ENCODE measurements at places on chromosomes 3 and 15.

DNA sequence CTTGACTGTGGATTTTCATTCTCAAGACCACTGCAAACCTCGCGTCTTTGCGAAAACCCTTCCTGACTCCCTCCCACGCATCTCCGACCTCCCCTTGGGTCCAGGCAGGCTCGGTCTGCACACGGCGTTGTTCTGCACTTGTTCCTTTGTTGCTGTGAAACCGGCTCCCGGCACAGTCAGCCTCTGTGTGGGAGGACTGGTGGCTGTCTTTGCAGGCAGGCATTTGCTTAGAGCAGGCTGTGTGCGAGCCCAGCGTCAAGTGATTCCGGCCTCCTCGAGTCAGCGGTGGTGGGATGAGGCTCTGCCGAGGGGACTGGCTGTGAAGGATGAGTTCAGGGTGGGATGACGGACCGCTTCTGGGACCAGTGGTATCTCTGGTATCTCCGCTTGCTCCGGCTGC is 102.6 kb upstream of the ROPN1 start:
- no peak for DNase-seq

- DNase-seq, result no peak
Observed at GRCh38 chr3:72748659-72749058, 99.6 kb downstream of the SHQ1 start.

GRCh38 chr3:108334701-108335100 is 38.4 kb downstream of the HHLA2 start:
- no peak for DNase-seq

GRCh38 chr3:45904931-45905330 is 18.6 kb downstream of the CCR9 start:
- no peak for DNase-seq

DNA sequence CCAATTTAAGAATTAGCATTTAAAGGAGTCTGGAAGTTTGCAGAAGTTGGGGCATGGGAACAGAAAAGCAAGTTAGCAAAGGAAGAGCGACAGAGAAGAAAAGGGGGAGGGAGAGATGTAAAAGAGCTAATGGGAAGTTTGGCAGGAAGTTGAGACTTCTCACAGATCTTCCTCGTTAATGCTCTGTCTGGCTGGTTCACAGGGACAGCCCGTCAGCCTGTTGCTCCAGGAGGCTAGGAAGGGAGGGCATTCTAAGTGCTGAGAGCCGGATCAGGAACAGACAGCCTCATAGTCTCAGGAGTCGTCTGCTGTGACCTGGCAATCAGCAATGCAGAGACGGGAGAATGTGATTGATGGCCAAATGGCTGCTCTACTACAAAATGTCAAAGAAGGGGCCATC is 150.3 kb downstream of the AGBL1 start:
- no peak for DNase-seq

DNA sequence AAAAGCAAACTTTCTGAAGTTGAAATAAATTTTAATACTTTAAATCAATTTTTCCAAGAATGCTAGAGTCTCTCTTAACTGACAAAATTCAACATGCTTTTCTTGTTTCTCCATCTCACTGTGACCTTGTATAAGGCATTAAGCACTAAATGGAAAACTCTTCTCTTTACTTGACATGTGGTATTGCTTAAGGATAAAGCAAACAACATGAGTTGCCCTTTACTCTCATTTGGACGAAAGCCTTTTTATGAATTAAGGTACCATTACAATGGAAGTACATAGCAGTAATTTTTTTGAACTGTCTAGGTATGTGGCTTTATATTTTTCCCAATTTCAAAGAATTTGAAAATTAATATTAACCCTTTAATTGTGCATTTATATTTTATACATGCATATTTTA is 1.4 kb downstream of the STRIT1 start:
- no peak for DNase-seq

GRCh38 chr3:119647171-119647570 is 13.2 kb downstream of the POPDC2 start:
- DNase-seq, result no peak

GRCh38 chr3:111012388-111013248 is 59.0 kb upstream of the NECTIN3 start:
- DNase-seq, result no peak

DNA sequence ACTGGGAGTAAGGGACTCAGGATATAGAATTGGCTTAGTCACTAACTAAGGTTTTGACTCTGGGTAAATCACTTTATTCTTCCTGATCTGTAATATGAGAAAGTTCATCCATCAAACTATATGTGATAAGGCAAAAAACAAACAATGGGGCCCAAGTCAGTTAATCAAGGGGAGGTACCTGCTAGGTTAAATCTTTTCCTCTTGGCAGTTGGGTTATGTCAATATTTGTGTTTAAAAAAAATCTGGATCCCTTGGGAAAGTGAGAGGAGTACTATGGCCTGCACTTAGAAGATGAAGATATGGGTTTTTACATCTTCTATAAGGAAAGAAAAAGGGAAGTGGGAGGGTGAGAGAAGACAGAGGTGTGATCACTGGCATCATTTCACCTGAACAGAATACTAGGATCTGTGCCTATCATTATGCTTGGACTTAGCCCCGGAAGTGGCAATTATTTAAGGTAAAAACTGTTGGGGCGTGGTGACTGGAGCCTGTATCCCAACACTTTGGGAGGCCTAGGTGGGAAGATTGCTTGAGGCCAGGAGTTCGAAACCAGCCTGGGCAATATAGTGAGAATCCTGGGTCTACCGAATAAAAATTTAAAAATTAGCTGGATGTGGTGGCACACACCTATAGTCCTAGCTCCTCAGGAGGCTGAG is 2.8 kb upstream of the SLC28A2 start:
- DNase-seq, result no peak

- no peak for DNase-seq
Observed at GRCh38 chr3:66320390-66320789, 99.6 kb downstream of the SLC25A26 start.

DNA sequence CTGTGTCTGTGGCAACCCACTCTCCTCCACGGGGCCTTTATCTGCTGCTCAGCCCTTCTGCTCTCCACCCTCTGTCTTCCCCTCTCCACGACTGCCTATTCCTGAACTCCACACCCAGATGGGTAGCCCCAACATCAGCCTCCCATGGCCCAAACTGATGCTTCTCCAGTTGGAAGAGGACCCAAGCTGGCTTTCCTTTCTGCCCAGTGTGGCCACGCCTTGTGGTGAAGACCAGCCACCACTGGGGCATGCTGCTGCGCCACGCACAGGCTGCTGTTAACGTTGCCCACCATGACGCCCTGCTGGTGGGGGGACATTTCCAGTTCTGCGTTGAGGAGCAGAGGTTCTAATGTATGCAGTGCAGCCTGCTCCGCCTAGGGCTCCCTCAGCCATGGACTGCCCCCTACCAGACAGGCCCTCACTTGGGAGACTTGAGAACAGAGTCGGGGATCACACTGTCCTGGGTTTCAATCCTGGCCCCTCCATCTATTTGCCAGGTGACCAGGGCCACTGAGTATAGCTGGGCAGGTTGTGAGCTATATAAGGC is 26.9 kb downstream of the CFAP100 start:
- DNase-seq, result no peak

- DNase-seq, result no peak
Observed at GRCh38 chr15:58260205-58260724, 122.1 kb downstream of the AQP9 start.

GRCh38 chr3:129985113-129985512 is 10.6 kb downstream of the TRH start:
- no peak for DNase-seq

- no peak for DNase-seq
Observed at GRCh38 chr3:31573036-31573779, 40.5 kb downstream of the STT3B start.

DNA sequence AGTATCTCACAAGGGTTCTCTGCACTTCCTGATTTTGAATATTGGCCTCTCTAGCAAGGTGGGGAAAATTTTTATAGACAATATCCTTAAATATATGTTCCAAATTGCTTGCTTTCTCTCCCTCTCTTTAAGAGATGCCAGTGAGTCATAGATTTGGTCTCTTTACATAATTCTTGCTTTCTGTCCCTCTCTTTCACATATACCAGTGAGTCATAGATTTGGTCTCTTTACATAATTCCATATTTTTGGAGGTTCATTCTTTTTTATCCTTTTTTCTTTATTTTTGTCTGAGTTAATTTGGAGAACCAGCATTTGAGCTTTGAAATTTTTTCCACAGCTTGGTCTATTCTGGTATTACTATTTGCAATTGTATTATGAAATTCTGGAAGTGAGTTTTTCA is 77.7 kb upstream of the NUDT16 start:
- DNase-seq, result no peak

- no peak for DNase-seq
Observed at GRCh38 chr3:14146381-14147065, 21.7 kb downstream of the TMEM43 start.
